ENCODE measurements at places on chromosomes 5 and 9. TPM values are rescaled to one million over a fixed set of nuclear protein-coding genes. Genes with fewer than 3 reads are reported as not detected.

SLC6A3 gene
- total RNA-seq = not detected

DNA sequence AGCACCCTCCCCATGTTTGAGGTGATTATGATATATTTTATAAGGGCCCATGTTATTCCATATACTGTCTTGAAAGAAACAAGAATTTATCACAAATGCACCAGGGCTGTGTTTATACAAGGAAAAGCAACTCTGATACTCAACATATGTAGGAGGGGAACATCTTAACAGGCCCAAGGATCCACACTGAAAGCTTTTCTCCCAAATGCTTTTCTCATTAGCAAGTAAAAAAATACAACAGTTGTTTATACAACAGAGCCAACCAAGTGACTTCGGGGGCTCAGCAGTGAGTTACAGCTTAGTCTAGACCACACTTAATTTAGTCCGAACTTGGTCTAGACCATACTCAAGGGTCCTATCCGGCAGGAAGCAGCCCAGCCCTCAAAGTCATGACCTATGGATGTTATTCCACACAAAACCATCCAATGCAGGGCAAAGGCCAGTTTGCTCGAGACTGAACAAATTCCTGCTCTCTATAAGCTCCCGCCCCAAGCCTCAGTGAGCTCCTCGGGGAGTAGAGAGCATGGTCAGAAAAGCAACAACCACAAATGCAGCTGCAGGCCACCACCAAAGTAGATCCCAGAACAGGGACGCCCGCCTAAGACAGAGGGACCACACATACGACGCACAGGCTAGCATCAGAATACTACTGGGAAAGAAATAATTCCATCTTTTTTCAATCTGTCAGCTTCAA, 6.8 kb downstream of the GZMK start:
- DNase-seq = peak; percentile 19
- H3K4me1 ChIP-seq = peaks cover 3% of the 10 kb centered on the region

PCDHGB6 gene
- 2.8 TPM for total RNA-seq

DNA sequence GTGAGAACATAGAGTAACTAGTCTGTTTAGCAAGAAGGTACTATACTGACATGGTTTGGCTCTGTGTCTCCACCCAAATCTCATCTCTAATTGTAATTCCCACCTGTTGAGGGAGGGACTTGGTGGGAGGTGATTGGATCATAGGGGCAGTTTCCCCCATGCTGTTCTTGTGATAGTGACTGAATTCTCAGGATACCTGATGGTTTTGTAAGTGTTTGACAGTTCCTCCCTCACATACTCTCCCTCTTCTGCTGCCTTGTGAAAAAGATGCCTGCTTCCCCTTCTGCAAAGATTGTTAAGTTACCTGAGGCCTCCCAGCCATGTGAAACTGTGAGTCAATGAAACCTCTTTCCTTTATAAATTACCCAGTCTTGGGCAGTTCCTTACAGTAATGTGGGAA, 240.4 kb upstream of the ST8SIA4 start:
- no peaks in the 10 kb centered on the region for H3K27me3 ChIP-seq
- H3K27ac ChIP-seq = no peak overlapping the region
- H3K4me3 ChIP-seq = no peak overlapping the region
- H3K36me3 ChIP-seq = no peaks in the 10 kb centered on the region
- DNase-seq = no peak

GRCh38 chr5:165836046-165836445, 2330.6 kb downstream of the MAT2B start:
- H3K27me3 ChIP-seq = no peaks in the 10 kb centered on the region
- no peak overlapping the region for H3K27ac ChIP-seq
- no peak overlapping the region for H3K4me3 ChIP-seq
- H3K36me3 ChIP-seq = no peaks in the 10 kb centered on the region

CNTFR gene
- not detected for total RNA-seq

DNA sequence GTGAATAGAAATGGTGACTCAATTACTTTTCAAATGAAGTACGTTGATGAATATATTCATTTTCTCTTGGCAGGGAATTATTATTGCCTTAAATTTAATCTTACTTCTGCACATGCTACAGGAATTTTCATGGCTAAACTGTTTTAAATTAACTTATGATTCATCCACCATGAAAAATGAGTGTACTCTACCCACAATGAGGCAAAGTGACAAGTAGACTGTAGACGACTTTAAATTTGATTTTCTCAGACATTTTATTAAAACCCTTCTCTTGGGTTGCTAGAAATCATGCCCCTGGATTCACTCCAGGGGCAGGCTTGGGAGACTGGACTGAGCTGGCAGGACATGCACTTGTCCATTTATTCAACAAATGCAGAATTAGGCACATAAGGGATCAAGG, 23.5 kb upstream of the ERAP2 start:
- no peaks in the 10 kb centered on the region for H3K27me3 ChIP-seq
- H3K4me1 ChIP-seq = peaks cover 6% of the 10 kb centered on the region
- no peaks in the 10 kb centered on the region for H3K36me3 ChIP-seq
- H3K4me3 ChIP-seq = no peak overlapping the region
- H3K27ac ChIP-seq = no peak overlapping the region
- peak; percentile 62 for DNase-seq

CEL gene
- under 0.01 TPM for total RNA-seq

DNA sequence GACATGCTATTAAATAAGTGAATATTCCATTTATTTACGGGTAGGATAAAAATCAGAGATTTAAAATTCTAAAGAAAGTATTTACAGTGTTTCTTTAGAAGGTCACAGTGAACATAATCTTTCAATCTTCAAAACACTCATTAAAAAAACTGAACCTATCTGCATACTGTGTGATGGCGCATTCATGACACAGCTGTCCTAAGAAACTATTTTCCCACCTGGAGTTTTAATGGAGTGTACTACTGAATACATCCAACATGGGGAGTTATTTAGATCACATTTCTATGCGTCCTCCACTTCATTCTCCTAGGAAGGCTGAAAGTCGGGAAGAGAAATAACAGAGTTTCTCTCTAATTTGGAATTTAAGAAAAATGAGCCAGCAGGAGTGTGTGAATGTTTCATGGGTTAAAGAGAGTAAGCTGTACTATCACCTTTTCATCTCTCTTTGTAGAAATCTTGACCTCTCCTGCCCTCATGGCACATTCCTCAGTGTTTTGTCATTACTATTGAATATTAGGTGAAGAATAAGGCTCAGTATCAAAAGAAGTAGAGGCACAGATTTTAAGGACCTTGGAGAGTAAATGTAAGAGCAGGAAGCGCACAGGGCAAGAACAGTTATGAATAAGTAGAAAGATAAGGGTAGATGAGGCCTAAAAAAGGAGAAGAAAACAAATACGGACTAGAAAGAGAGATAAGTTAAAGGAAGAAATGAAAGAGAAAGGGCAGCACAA, 551.2 kb upstream of the TUSC1 start:
- H3K36me3 ChIP-seq = no peaks in the 10 kb centered on the region
- H3K27ac ChIP-seq = no peak overlapping the region
- no peak for DNase-seq
- H3K4me3 ChIP-seq = no peak overlapping the region

GRCh38 chr5:31941151-31941755, 232.9 kb downstream of the GOLPH3 start:
- peaks cover 3% of the 10 kb centered on the region for H3K4me1 ChIP-seq
- no peak overlapping the region for H3K4me3 ChIP-seq
- no peak overlapping the region for H3K27ac ChIP-seq

MUSK gene
- under 0.01 TPM for total RNA-seq

DNA sequence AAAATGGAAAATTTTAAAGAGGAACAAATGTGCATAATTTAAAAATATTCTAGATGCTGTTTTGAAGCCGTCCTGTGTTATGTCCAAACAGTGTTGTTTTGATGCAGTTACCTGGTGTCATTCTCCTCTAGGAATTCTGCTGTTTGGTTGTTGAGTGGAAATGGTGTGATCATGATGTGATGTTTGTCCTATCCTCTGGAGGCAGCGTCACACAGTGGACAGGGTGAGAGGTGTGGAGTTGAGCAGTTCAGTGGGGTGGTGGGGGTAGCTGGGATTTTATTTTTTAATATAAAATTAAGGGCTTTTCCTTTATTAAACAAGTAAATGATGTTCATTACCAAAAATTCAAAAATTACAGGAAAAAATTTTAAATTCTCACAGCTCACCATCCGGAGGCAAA, 31.2 kb downstream of the PRDM6 start:
- H3K4me1 ChIP-seq = peaks cover 15% of the 10 kb centered on the region
- H3K4me3 ChIP-seq = no peak overlapping the region
- peak overlapping the region; percentile 89 for H3K27ac ChIP-seq
- no peaks in the 10 kb centered on the region for H3K27me3 ChIP-seq
- H3K36me3 ChIP-seq = no peaks in the 10 kb centered on the region

PTGES2 gene
- total RNA-seq = 107 TPM

- peaks cover 10% of the 10 kb centered on the region for H3K4me1 ChIP-seq
- H3K27me3 ChIP-seq = no peaks in the 10 kb centered on the region
- H3K4me3 ChIP-seq = no peak overlapping the region
- DNase-seq = no peak
- H3K36me3 ChIP-seq = no peaks in the 10 kb centered on the region
These were observed 6.5 kb downstream of the CYSTM1 start for GRCh38 chr5:140181525-140181924.

DNA sequence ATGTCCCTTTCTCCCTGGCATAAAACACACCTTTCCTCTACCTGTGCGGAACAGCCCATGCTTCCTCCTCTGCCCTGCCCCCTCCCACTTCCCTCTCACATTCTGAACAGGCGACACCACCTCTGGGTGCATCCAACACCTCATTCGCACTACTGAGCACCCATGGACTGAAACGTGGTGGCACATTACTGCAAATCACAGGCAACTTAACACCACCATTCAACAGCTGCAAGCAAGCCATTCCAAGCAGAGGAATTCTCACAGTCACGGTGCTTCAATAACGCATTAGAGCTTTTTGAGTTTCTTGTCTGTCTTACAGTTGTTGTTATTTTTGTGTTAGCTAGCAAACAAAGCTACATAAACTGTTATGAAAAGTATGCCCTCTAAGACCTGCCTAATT, 298.2 kb upstream of the TAS2R1 start:
- no peaks in the 10 kb centered on the region for H3K36me3 ChIP-seq
- no peaks in the 10 kb centered on the region for H3K27me3 ChIP-seq
- H3K27ac ChIP-seq = no peak overlapping the region
- peaks cover 10% of the 10 kb centered on the region for H3K4me1 ChIP-seq

- DNase-seq = no peak
- no peak overlapping the region for H3K4me3 ChIP-seq
- H3K27me3 ChIP-seq = no peaks in the 10 kb centered on the region
- H3K36me3 ChIP-seq = no peaks in the 10 kb centered on the region
- H3K27ac ChIP-seq = no peak overlapping the region
These were observed 110.5 kb upstream of the CD180 start for GRCh38 chr5:67306965-67307607.

DNA sequence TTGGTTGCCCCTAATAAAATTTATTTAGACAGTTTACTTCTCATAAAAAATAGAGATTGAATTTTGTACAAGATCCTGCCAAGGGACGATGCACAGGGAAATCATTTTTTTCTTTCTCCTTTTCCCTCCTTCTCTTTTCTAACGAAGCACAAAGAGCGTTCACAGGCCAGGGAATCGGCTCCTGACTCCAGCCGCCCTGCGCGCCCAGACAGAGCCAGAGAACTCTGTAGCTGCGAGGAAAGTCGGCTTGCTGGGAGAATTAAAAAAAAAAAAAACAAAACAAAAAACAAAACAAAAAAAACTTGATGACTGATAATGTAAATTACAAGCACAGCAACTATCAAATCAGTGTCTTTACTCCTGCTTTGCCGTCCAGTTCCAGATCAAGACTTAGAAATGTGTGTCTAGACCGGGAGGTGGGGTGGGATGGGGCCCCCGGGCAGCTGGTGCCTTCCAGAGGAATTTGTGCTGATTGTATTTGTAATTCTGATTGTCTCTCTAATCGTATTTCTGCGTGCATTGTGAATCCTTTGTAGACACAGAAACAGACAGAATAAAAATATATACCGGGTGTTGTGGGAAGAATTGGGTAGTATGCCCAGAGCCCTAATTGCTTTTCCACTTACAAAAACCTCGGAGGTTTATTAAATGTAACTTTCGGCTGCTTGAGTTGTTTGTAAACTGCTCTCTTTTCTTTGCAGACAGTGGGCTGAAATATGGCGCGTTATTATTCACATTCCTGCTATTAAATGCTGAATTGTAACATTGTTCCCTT, 3.6 kb upstream of the OTP start:
- peaks cover 2% of the 10 kb centered on the region for H3K4me1 ChIP-seq
- H3K4me3 ChIP-seq = no peak overlapping the region

DNA sequence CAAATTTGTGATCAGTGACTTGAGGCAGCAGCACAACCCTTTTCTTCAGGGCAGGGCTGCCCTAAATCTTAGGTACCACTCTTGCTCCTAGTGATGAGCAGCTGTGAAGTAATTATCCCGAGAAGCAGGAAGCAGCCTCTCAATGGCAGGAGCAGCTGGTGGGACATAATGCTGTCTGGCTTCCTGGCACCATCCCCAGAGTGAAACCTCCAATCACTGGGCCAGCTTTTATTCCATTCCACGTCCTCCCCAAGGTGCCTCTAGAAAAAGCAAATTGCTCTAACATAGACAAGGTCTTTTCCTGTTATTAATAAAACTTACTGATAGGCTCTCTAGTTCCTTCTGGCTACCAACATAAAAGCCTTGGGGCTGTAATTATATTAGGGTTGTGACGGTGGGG, 154.0 kb downstream of the FRMD3 start:
- no peak overlapping the region for H3K27ac ChIP-seq
- H3K4me3 ChIP-seq = no peak overlapping the region
- DNase-seq = no peak
- no peaks in the 10 kb centered on the region for H3K4me1 ChIP-seq
- H3K27me3 ChIP-seq = no peaks in the 10 kb centered on the region

DNA sequence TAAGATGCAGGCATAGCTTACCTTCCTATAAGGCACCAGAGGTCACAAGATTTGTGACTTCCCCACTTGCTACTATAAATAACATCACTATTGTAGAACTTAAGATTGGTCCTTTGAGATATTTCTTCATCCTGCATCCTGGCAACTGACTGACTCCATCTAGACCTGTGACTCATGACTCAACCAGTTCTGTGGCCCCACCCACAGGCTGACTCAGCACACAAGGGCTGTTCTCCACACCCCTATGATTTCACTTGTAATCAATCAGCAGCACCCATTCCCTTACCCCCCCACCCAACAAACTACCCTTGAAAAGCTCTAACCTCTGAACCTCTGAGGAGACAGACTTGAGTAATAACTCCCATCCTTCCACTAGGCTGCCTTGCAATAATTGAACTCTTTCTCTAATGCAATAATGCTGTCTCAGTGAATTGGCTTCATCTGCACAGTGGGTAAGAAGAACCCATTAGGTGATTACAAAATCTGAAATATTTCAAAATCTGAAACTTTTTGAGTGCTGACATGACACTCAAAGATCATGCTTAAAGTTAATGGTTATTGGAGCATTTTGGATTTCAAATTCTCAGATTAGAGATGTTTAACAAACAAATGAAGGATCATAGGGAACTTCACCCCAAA, 296.7 kb downstream of the ARL15 start:
- H3K27ac ChIP-seq = no peak overlapping the region
- no peak overlapping the region for H3K4me3 ChIP-seq
- DNase-seq = peak; percentile 90
- H3K4me1 ChIP-seq = peaks cover 4% of the 10 kb centered on the region
- H3K27me3 ChIP-seq = no peaks in the 10 kb centered on the region

DNA sequence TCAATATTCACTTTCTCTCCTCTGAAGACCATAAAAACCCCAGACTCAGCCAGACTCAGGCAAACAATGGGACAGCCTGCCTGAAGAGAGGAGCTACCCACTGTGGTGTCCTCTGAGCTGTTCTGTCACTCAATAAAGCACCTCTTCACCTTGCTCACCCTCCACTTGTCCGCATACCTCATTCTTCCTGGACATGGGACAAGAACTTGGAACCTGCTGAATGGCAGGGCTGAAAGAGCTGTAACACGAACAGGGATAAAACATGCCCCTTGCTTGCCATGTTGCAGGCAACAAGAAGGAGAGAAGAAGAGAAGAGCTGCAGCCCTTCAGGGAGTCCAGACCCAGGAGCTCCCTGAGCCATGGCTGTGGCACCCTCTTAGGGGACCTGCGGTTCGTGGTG, 86.8 kb upstream of the SEMA6A start:
- no peak overlapping the region for H3K27ac ChIP-seq
- H3K36me3 ChIP-seq = no peaks in the 10 kb centered on the region
- H3K4me1 ChIP-seq = no peaks in the 10 kb centered on the region
- no peak overlapping the region for H3K4me3 ChIP-seq
- H3K27me3 ChIP-seq = no peaks in the 10 kb centered on the region
